ENCODE measurements at places on chromosomes 7 and 10. TPM values are rescaled to one million over a fixed set of nuclear protein-coding genes. Genes with fewer than 3 reads are reported as not detected.

GRCh38 chr7:111697771-111698170 is 135.5 kb upstream of the IMMP2L start:
- DNase-seq, result no peak

The DPYSL4 gene
- 15.2 TPM for total RNA-seq

DNA sequence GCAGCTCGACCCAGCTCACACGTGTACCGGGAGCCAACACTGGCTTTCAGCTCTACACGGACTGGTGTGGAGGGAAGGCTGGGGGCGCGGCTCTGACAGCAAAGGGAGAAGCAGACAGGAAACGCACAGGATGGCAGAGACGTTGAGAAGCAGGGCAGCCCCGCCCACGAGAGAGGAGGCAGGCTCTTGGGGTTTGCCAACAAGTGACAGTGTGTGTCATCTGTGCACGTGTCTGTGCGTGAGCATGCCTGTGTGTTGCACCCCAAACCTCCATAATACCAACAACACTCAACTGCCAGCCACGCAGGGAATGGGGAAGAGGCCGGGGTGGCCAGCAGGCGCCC is 64.4 kb upstream of the PDGFA start:
- peak; percentile 95 for DNase-seq

The OR13A1 gene
- not detected for total RNA-seq

The TET1 gene
- total RNA-seq, result 0.71 TPM

The GDF2 gene
- not detected for total RNA-seq

DNA sequence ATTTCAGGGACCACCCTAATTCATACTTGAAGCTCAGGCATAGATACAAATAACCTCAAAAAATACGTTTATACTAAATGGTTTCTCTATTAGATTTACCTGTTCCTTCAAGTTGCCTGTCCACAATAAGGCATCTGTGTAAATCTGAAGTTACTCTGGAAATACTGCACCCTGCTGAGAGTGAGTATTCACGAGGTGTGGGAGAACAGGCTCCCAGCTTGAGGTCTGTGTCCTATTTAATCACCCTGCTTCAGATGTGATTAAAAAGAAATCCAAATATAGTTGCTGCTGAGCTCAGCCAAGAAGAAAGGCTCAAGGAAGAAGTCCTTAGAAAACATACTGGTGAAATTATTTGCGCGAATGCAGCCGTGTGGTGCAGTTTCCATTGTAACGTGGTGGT is 136.8 kb downstream of the KLF6 start:
- DNase-seq, result no peak

DNA sequence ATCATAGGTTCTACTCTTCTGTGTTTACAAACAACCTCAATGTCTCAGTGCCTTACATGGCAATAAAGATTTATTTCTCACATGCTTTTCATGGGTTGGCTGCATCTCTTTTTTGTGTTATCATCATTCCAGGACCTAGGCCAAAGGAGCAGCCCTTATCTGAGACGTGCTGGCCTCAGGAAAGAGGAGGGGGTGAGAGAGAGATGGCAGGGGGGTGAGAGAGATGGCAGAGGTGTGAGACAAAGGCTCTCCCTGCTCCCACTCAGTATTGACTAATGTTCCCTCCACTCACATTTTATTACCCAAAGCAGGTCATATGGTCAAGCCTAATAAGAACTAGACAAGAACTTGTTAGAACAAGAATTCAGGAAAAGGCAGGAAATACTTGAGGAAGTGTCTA is 120.1 kb upstream of the PRR15 start:
- DNase-seq, result no peak

GRCh38 chr10:106866244-106866845 is 298.2 kb downstream of the SORCS1 start:
- DNase-seq, result no peak

- DNase-seq, result no peak
Measured at GRCh38 chr10:26952094-26952493, 91.3 kb upstream of the ABI1 start.

GRCh38 chr7:42527004-42527403 is 290.0 kb upstream of the GLI3 start:
- DNase-seq, result no peak

DNA sequence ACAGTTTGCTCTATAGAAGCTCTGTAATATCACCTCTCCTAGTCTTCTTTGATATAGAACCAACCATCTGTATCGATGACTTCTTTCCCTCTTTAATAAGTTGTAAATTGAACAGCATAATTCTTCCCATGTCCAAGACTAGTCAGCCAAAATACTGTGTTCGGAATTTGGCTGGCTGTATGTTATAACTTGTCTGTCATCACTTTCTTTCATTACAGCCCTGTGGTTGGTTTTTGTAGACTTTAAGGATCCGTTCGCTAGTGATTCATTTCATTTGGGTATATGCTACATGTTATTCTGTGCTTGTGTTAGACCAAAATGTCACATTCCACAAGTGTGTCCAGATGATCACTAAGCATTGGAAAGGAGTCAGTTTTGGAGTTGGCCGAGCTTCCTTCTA is 155.4 kb upstream of the ITGB1 start:
- no peak for DNase-seq

The ZNF655 gene
- 51.1 TPM for total RNA-seq

GRCh38 chr7:8056439-8056838 is 87.8 kb downstream of the GLCCI1 start:
- no peak for DNase-seq

The ZNF425 gene
- 0.95 TPM for total RNA-seq

GRCh38 chr10:5741276-5741675 is 56.6 kb downstream of the TASOR2 start:
- DNase-seq, result no peak

The SHOC2 gene
- total RNA-seq, result 40.4 TPM

DNA sequence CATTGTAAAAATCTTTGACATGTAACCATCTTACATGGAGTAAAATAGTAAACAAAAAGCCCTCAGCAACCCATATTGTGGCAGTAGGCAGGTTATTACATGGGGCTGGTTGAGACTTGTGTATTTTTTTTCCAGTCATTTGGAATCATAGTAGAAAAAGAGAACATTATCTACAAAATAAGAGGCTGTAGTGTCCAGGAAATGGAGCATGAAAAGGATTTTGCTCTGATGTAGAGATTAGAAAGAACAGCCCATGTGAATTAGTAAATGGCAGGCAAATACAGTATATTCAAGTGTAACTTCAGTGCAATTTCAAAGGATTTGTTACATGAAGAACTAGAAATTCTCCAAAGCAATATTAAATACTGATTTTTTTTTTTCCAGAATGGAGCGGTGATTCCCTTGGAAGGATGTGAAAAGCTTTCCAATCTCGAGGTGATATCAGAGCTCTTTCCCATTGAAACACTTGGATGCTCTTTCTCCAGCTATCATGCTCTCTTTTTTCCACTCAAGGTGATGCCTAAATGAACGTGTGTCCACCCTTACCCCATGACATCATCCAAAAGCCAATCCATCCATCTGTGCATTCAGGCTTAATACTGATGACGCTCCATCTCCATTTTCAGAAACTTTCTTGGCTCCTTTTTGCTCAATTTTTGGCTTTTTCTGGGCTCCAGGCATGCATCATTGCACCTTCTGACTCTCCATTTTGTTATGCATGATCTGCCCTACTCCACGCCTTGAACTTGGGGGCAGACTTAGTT is 1034.7 kb downstream of the TYW1 start:
- no peak for DNase-seq

DNA sequence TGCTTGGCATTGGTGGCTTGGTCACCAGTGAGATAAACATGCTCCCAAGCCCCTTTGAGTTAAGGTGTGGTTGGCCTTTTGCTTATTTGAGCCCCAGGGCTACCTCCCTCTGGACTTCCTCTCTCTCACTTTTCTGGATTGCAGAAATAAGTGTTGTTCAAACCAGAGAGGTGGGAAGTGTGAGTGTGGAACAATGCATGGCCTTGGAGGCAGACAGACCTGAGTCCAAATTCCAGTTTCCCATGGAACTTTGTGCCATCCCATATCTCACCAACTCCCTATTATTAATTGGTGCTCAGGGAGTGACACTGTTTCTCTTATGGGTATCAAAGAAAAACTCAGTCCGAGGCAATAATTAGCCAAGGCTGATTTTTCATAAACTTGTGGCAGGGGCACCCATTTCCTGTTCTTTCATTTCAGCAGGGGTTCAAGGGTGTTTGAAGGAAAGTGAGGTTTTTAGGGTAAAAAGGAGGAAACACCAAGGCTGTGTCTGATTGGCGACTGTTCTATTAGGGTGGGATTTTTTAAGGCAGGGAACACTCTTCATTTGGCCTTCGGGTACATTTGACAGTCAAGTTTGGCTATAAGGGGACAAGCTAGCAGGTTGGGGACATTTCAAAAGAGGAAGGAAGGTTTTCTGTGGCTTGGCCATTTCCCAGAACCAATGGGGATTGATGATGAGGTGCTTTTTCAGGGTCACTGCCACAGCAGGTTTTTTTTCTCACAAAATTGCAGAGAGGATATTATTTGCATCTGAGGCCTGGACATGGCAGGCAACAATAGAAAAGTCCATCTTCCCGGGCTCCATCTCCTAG is 148.8 kb upstream of the NPY start:
- no peak for DNase-seq

- DNase-seq, result no peak
Measured at GRCh38 chr7:81768951-81769778, 682 bp downstream of the HGF start.

The SPDYE16 gene
- not detected for total RNA-seq

DNA sequence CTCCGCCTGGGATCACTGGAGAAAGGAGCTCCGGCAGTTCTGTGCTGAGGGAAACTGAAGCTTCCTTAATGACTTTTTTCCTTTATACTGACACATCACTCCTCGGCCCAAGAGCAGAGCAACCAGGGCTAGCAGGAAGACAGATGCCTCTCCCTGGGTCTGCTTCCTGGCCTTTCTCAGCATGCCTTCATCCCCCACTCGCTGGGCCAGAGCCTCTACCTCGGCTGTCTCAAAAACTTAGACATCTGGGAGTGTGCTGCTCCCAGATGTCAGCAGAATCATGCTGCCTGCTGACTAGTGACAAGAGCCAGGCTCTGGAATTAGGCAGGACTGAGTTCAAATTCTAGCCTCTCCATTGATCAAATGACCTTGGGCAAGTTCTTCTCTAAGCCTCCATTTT is 24.4 kb upstream of the LRRC4 start:
- DNase-seq, result no peak

DNA sequence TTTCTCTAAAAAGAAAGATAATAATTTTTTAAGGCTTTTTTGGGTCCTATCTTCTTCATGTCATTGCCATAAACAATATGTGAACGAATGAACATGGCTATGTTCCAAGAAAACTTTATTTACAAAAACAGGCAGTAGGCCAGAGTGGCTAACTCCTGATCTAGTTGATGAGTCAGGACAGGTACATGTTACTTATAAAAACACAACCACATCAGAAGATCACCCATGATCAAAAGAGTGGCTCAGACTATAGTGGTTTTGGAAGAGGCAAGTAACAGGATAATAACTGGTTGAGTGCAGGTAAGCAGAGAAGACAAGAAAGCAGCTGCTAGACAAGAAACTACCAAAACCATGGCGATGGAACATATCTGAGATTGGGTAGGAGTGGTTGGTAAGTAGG is 468.7 kb downstream of the KCNMA1 start:
- DNase-seq, result no peak

GRCh38 chr10:117000580-117000979 is 4.4 kb downstream of the SHTN1 start:
- no peak for DNase-seq

GRCh38 chr10:94287336-94287735 is 75.4 kb downstream of the NOC3L start:
- no peak for DNase-seq

GRCh38 chr10:92010047-92010735 is 86.6 kb downstream of the BTAF1 start:
- DNase-seq, result no peak

The ANKRD2 gene
- total RNA-seq, result not detected

Data from activated CD4-positive, alpha-beta T cell treated with anti-CD3 and anti-CD28 coated beads for 36 hours (primary cell).